Forelimb muscle (tissue), 1 donor: ENCODE measurements at places on chromosomes 16 and 17. TPM values are rescaled to one million over a fixed set of nuclear protein-coding genes. Genes with fewer than 3 reads are reported as not detected.

KCNG4 gene
- polyA plus RNA-seq, result 0.03 TPM

MARCHF10 gene
- polyA plus RNA-seq, result 0.77 TPM

RAB26 gene
- 1.0 TPM for polyA plus RNA-seq

FOXN1 gene
- not detected for polyA plus RNA-seq

TMEM204 gene
- 12.3 TPM for polyA plus RNA-seq

TMEM238L gene
- polyA plus RNA-seq, result 0.23 TPM

PPP1R27 gene
- polyA plus RNA-seq, result 90.6 TPM

TNFRSF13B gene
- polyA plus RNA-seq, result 0.13 TPM
